Stimulated activated naive B cell treated with anti-CD40 and anti-IgM and Interleukin-4, amounts not matched to agents 10 μg/mL and 1 μg/mL and 100 μg/mL, for 72 hours (primary cell): ENCODE measurements at places on chromosomes 4 and X.

- no peak for DNase-seq
Measured at GRCh38 chr4:31021008-31021407, 300.8 kb downstream of the PCDH7 start.

- no peak for DNase-seq
Measured at GRCh38 chr4:120065974-120066516, 603 bp downstream of the MAD2L1 start.

DNA sequence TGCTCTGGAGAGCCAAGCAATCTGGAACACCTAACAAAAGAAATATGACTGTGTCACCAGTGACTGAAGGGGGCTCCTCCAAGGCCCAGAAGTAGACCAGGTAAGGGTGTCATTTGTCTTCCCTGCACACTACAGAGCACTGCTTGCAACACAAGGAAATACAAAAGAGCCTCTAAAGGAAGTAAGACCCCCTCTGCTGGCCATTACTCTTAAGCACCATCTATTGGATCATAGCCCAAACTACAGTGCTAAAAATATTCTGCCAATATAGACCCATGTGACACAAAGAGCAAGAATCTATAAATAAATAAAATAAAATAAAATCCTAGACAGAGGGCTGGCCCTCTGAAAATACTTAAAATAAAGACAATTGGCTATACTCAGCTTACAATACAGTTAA lies 528.7 kb downstream of the TMA16 start:
- no peak for DNase-seq

GRCh38 chrX:132861076-132861475 lies 97.4 kb downstream of the HS6ST2 start:
- DNase-seq = no peak

GRCh38 chrX:71099736-71100135 lies 4.1 kb downstream of the FOXO4 start:
- no peak for DNase-seq

DNA sequence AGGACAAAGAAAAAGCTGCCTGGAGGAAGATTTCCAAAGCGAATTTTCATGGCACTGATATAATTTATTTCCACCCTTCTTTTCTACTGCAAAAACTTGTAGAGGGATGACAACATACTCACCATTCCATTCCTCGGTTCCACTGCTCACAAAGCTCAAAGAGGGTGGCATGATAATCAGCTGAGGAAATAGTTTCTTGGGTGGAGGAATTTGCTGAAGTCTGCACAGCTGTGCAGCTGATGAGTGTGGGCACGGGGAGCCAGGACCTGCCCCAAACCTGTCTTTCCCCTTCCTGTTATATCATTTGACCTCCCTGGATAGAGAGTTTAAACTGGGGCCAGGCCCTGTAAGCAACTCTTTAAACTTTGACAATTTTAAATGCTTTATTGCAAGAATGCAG lies 160.6 kb downstream of the PACRGL start:
- DNase-seq = no peak
